ENCODE measurements at places on chromosomes 2 and 18.
A peak's percentile ranks its signal among the peaks of the same experiment; 100 is the strongest.

DNA sequence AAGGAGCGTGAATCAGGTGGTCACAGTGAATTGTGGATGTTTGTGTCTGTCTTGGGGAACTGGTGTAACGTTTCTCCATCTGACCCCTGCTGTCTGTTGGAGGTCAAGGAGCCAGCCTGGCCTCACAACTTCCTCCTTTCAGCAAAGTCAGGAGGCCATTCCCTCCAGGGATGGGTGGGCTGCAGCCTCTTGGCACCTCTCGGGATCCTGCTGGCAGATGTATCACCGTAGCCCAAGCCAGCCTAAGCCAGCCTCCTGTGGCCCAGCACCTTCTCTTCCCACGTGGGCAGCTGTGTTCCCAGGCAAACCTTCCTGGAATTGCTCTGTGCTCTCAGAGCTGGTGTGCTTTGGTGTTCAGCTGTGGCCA, 30.5 kb downstream of the HPCAL1 start:
- peak; percentile 80 for DNase-seq

DNA sequence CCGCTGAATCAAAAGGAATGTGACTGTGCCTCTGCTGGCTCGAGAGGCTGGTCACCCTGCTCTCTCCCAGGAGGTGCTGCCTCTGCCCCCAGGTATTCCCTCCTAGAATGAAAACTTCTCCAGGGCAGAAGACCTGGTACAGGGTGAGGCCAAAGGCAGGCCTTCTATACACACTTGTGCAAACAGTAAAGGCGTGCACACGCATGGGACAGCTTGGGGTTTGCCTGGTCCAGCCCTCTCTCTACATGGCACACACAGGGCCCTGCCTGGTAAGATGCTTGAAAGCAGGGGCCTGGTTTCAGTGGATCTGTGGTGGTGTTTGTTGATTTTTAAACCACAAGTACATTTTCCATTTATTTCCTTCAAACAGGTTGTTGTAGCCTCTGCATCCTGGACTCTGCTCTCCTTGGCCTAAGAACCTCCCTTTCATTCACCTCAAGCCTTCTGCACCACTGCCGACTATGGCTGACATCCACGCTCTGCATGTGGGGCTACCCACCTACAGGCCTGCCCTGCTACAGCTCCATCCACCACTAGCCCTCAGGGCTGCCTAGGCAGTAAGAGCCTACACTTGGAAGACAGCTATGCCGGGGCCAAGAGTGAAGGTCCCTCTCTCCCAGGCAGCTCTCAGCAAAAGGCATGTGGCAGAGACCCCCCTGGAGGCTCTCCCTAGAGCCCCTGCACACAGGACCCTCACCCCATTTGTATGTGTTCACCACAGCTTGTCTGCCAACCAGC, 190.7 kb downstream of the ZBTB7C start:
- DNase-seq = no peak

DNA sequence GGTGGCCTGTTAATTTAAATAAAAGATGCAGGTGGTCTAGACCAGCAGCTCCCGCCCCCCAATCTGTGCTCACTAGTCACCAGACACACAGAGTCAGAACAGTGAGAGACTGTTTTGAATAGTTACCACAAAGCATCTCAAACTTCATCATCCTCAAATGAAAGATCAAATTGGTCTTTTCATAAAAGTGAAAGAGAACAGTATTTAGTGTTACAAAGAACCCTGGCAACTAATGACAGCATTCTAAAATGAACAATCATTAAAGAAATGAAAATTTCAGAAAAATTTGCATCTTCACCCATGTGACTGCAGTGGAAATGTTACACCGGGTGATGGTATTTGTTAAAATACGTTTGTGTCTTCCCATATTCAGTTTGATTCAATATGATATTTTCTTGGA, 65.5 kb upstream of the PMAIP1 start:
- DNase-seq = no peak

DNA sequence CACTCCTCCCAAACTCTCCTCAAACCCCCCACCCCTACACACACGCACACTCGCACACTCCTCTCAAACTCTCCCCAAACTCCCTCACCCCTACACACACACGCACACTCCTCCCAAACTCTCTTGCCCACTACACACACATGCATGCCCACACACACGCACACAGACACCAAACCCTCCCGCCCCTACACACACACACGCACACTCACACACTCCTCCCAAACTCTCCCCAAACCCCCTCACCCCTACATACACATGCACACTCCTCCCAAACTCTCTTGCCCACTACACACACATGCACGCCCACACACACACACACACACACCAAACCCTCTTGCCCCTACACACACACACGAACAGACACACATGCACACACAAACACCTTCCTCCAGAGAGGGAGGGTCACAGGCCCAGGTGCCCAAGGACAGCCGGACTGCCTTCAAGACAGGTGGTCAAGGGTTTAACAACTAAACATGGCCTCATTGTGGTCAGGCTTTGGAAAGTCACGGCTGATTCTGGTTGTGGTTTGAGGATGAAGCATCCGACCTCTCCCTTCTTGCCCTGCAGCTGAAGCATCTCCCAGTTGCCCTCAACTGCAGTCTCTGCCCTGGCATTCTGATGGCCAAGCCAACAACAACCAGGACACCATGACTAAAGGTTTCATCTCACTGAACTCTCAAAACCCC, 72.3 kb upstream of the SNTG2 start:
- DNase-seq = peak; percentile 33

GRCh38 chr2:63613391-63613901, 24.7 kb downstream of the MDH1 start:
- DNase-seq = peak; percentile 53

- no peak for DNase-seq
These were observed 16.7 kb downstream of the CCDC68 start for GRCh38 chr18:54942569-54942968.
